ENCODE measurements at places on chromosomes 6 and 20. TPM values are rescaled to one million over a fixed set of nuclear protein-coding genes. Genes with fewer than 3 reads are reported as not detected.

- no peaks in the 10 kb centered on the region for H3K4me1 ChIP-seq
- no peak for DNase-seq
- peaks cover 4% of the 10 kb centered on the region for H3K27me3 ChIP-seq
- no peak overlapping the region for H3K27ac ChIP-seq
Observed at GRCh38 chr6:168605964-168606363, 165.0 kb downstream of the SMOC2 start.

- DNase-seq, result no peak
- H3K4me1 ChIP-seq, result peaks cover 5% of the 10 kb centered on the region
Observed at GRCh38 chr6:73258721-73259120, 4.3 kb downstream of the KHDC1 start.

- peaks cover 5% of the 10 kb centered on the region for H3K4me1 ChIP-seq
- H3K36me3 ChIP-seq, result no peaks in the 10 kb centered on the region
- H3K27ac ChIP-seq, result no peak overlapping the region
Observed at GRCh38 chr6:99013145-99013544, 65.4 kb upstream of the FBXL4 start.

DNA sequence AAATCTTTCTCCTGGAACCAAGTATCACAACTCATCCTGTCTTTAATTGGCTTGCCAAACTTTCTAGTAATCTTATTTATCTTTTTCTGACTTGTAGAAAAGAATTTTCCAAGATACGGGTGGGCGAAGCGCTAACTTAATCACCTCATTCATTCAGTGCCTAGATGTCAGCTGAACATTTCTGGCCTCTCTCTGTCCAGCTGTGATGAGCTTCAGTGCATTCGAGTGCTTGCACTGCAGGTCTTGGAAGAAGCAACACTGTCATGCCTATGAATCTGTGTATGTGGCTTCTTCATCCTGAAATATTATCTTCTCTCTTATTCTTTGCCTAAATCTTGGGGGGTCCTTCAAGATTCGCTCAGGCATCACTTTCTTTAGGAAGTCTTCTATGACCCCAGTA lies 16.3 kb upstream of the ENPP1 start:
- H3K27me3 ChIP-seq, result peaks cover 14% of the 10 kb centered on the region
- no peak overlapping the region for H3K27ac ChIP-seq
- H3K36me3 ChIP-seq, result no peaks in the 10 kb centered on the region
- peaks cover 15% of the 10 kb centered on the region for H3K4me1 ChIP-seq
- H3K4me3 ChIP-seq, result no peak overlapping the region

DNA sequence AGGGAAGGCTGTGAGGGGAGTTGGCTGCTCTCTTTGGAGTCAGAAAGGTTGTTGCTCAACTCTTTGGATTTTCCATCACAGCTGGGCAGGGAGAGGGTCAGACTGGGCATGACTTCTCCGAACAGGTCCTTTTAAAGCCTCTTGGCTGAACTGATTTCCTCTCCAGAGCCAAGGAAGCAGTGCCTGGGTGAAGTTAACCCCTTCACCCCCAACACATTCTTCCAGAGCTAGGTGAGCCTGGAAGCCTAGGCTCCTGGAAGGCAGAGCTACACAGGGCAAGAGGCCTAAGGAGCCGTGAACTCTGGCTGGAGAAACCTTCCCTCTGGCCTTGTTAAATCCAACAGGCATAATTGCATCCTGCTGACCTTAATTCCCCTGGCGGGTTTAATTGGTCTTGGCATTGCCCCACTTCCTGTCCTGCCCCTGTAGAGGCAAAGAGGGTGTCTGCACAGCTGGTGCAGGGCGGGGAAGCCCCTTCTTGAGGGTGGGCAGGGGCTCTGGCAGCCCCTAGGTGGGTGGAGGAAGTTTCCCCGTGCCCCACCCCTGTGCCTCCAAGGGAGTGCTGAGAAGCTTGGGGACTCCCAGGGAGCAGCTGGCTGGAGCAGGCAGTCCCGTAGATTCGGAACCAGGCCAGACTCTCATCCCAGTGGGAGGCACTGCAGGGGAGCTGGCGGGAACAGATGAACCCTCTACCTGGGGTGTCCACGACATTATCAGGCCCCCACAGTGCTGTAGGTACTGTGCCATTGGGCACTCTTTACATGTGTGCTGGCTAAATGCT lies 3.6 kb upstream of the MYLK2 start:
- H3K27ac ChIP-seq, result no peak overlapping the region
- no peaks in the 10 kb centered on the region for H3K27me3 ChIP-seq
- H3K4me3 ChIP-seq, result no peak overlapping the region
- DNase-seq, result no peak

Gene POLR1C
- total RNA-seq, result 87.6 TPM

Gene MCM3
- total RNA-seq, result 326 TPM

GRCh38 chr6:81752921-81753710 lies 635 bp upstream of the TENT5A start:
- peaks cover 10% of the 10 kb centered on the region for H3K27me3 ChIP-seq
- peak; percentile 68 for DNase-seq
- peaks cover 32% of the 10 kb centered on the region for H3K4me1 ChIP-seq
- peak overlapping the region; percentile 88 for H3K27ac ChIP-seq
- peak overlapping the region; percentile 90 for H3K4me3 ChIP-seq
- peaks cover 6% of the 10 kb centered on the region for H3K36me3 ChIP-seq

DNA sequence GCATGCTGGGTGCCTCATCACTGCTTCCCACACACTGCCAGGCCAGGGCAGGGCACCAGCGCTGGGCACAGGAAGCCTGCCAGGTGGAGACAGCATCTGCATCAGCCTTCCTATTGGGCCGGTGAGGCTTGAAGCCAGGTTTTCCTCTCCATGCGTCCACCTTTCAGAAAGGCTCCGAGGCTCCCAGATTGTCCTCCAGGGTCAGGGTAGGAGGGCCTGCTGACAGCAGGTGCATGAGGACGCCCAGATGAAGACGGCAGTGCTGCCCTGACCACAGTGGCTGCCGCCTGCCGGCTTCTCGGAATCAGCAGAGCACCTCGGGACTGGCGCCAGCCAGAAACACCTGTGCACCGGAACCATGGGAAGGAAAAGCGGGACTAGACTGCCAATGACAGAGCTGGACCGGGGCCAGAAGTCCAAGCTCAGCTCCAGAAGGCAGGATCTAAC lies 170.5 kb upstream of the CST7 start:
- no peak overlapping the region for H3K27ac ChIP-seq
- H3K4me1 ChIP-seq, result no peaks in the 10 kb centered on the region
- H3K27me3 ChIP-seq, result peaks cover 22% of the 10 kb centered on the region
- H3K4me3 ChIP-seq, result no peak overlapping the region
- H3K36me3 ChIP-seq, result no peaks in the 10 kb centered on the region

- H3K36me3 ChIP-seq, result no peaks in the 10 kb centered on the region
- no peak for DNase-seq
- H3K27me3 ChIP-seq, result peaks cover 21% of the 10 kb centered on the region
- no peaks in the 10 kb centered on the region for H3K4me1 ChIP-seq
Observed at GRCh38 chr6:31057426-31058003, 47.2 kb downstream of the MUC22 start.

Measured in activated naive CD8-positive, alpha-beta T cell treated with anti-CD3 and anti-CD28 coated beads for 36 hours (primary cell).